ENCODE measurements at places on chromosomes 1 and 21.

- DNase-seq, result no peak
Observed at GRCh38 chr1:156082309-156083091, at the start of gene MEX3A. TSS of gene MEX3A (minus strand) at chr1:156082465. CDS start at chr1:156081998, 467 bp downstream.

DNA sequence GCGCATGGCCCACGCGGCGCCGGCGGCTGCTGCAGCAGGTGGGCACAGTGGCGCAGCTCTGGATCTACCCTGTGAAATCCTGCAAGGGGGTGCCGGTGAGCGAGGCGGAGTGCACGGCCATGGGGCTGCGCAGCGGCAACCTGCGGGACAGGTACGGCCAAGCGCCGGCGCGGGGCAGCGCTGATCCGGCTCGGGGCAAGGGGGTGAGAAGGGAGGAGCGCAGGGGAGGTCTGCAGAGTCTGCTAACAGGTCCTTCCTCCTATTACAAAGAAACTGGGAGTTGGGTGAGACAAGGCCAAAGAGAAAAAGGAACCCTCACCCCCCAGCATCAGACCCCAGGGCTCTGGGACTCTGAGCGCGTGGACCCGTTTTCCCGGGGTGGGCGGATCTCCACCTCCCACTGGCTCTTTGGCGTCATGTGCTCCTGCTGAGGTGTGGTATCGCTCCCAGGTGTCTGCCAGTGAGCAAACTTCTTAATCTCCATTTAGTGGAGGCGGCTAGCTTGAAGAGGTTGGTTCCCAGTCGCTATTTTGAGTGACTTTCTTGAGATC lies 431 bp downstream of the MTARC1 start:
- no peak for DNase-seq

DNA sequence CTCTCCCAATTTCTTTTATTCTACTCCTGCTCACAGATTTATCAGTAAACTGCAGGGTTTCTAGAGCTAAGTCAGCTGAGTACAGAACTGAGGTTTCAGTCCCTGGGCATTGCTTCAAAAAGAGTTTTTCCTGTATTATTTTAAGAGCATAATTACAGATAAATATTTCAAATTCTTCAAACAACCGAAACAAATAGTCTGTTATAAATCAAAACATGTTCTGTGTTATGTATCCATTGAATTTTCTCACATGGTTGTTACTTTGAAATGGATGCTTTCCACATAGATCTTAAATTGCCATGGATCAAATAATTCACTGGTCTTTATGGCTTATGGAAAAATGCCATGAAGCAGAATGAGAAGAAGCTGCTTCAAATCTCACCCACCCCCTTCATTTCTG lies 64.5 kb downstream of the LRRC8C start:
- DNase-seq, result no peak

- no peak for DNase-seq
Observed at GRCh38 chr1:216913976-216914375, 190.7 kb upstream of the ESRRG start.

- DNase-seq, result no peak
Observed at GRCh38 chr21:39852021-39852721, 15.1 kb upstream of the PCP4 start.

DNA sequence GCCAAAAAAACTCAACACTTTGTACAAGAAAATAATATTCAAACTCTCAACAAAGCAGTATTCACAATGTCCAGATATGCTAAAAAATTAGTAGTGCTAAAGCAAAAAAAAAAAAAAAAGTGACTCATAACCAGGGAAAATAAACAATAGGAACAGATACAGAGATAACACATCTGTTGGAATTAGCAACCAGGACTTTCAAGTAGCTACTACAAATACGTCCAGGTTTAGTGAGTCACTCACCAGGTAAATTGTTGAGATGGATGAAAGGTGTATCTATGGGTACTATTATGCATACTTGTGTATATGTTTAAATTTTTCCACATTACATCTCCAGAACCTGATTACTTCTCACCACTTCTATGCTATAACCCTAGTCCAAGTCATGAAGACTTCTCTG lies 144.8 kb upstream of the SLC35F3 start:
- no peak for DNase-seq

- peak; percentile 20 for DNase-seq
Observed at GRCh38 chr21:41387824-41388223, 26.0 kb downstream of the MX2 start.

- no peak for DNase-seq
Observed at GRCh38 chr1:909861-910310, 13.8 kb upstream of the SAMD11 start.

DNA sequence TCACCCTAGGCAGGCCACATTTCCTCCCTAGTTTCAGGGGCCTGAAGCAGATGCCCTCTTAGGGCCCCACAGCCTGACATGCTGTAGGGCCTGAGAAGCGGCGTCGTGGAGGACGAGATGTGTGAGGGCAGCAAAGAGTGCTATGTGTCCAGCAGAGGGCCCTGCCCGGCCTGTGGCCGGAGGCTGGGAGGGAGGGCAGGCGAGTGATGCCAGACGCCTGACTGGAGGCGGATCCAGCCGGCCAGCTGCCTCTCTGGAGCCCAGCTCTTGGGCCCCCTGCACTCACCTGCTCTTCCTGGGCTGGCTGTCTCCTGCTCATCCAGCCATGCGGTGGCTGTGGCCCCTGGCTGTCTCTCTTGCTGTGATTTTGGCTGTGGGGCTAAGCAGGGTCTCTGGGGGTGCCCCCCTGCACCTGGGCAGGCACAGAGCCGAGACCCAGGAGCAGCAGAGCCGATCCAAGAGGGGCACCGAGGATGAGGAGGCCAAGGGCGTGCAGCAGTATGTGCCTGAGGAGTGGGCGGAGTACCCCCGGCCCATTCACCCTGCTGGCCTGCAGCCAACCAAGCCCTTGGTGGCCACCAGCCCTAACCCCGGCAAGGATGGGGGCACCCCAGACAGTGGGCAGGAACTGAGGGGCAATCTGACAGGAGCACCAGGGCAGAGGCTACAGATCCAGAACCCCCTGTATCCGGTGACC lies at the start of gene GPR37L1:
Gene GPR37L1, plus strand, starts transcription at position 279 of the 697 bp plus-strand sequence. Its CDS starts 47 bp downstream, at position 326.
- peak; percentile 36 for DNase-seq

DNA sequence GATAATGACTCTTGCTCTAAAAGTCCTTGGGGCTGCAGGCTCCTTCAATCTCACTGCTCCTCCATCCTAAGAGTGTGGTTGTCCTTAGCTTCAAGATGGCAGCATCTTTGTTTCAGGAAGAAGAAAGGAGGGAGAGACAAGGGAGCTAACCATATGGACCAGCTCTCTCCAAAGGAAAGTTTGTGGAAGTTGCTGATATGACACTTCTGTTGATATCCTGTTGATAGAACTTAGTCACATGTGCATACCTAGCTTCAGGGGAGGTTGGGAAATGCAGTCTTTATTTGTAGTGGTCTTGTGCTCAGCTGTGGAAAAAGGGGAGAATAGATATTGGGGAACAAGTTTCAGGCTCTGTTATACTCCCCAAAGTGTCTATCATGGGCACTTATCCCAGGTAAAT lies 186.9 kb downstream of the GIPC2 start:
- no peak for DNase-seq

DNA sequence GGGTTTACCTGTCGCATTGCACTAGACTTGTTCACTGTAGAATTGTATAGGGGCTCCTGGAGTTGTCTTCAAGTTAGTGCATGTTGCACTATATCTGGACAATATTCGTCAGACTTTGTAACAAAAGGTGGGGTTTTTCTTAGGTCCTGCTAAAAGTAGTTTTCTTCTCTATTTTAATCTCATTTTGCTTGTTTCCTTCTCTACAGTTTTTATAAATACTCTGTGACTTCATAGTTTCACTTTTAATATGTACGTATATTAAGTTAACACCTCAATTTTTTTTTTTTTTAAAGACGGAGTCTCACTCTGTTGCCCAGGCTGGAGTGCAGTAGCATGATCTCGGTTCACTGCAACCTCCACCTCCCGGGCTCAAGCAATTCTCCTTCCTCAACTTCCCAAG lies 26.5 kb upstream of the MRPS6 start:
- DNase-seq, result no peak

DNA sequence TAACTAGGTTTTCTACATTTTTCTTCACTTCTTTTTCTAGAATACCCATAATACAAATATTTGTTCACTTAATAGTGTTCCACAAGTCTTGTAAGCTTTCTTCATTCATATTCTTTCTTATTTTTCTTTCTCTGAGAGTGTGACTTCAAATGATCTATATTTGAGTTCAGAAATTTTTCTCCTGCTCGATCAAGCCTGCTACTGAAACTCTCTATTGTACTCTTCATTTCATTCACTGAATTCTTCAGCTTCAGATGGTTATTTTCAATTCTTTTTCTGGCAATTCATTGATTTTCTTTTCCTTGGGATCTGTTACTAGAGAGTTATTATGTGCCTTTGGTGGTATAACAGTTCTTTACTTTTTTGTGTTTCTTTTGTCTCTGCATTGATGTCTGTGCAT lies 82.5 kb upstream of the CAMK1G start:
- DNase-seq, result no peak

DNA sequence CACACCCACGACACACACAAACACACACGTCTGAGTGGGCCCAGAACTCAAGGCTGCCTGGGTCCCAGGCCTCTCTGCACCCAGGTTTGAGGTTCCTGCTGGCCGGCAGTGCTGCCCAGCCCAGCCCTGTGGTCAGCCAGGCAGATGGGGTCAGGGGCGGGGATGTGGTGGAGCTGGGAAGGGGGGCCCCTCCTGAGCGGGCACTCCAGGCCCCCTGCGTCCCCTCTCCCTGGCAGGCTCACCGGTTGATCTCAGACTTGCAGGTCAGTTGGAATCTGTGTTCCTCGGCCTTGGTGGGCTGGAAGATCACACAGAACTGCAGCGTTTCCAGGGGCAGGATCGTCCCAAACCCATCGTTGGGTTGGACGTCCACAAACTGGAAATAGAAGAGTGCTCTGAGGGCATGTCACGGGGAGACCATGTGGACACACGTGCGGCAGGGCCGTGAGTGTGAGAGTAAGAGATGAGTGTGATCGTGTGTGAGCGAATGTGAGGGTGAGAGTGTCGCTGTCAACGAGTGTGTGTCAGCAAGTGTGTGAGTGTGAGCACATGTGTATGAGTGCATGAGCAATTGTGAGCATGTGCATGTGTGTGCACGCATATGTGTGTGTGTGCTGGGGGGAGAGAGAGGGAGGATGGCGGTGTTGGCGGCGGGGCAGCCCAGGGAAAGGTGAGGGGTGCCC lies 19.7 kb upstream of the TMEM52 start:
- DNase-seq, result no peak

DNA sequence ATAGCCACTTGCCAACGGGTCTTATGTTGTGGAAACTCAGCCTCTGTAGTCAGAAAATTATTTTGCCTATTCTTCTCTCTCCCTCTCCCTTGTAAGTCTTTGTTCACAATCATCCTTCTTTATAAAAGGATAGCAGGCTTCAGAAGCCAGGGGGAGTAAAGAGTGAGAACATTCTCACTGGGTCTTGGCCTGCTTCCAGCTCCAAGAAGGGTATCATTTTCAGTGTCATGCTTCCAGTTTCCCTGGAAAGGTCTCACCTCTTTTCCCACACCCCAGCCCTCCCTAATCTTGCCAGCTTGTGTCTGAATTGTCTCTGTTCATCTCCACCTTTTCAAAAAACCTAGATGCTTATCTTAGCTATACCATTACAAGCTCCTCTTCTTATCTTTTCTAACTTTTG lies 346.2 kb upstream of the LRRC7 start:
- no peak for DNase-seq
